ENCODE measurements at places on chromosomes 1 and 21.
A peak's percentile ranks its signal among the peaks of the same experiment; 100 is the strongest.

DNA sequence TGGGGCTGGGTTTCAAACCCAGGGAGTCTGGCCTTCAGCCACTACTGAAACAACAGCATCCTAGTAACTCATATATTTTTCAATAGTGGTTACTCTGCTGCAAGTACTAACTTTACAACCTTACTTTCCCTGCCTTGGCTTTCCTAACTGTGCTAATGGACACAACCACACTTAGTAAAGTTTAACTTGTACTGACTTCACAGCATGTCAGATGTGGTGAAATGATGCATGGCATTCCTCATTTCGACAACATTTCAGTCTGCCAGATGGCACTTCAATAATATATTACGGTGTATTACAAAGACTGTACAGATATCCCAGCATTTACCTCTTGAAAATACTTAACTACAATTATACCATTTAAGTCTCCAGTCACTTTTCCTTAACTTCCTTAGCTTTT, 27.8 kb downstream of the LRRC7 start:
- no peak for DNase-seq

DNA sequence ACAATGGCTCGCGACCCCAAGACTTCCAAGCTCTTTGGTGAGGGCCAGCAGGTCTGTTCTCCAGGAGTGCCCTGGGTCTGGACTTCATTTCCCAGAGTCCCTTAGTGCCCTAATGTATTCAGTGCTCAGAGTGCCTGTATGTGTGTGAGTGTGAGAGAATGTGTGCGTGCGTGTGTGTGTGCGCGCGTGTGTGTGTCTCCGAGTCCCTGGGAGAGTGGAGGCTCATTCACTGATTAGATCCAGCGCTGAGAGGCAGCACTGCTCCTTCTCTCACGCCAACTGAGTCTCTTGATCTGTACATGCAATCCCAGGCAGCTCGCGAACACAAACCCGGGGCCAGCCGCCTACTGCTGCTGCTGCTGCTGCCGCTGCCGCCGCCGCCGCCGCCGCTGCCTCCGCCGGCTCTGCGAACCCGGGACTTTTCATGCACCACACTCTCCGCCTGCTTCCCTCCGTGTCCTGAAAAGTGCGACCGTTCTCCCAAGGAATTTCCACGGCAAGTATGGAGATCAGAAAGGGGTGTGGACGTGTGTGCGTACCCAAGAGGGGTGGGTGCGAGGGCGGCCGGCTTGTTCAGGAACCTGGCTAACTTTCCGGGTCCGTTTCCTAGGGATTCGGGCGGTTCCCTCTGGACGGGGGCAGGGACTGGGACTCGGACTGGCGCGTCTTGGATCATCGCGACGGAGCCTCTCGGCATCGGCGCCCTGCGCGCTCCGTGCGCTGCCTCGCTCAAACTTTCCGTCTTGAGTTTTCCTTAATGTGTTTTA, at the start of gene RNF220:
RNF220 (plus strand) TSS at position 225 of the 767 bp plus-strand sequence.
- peak; percentile 49 for DNase-seq

DNA sequence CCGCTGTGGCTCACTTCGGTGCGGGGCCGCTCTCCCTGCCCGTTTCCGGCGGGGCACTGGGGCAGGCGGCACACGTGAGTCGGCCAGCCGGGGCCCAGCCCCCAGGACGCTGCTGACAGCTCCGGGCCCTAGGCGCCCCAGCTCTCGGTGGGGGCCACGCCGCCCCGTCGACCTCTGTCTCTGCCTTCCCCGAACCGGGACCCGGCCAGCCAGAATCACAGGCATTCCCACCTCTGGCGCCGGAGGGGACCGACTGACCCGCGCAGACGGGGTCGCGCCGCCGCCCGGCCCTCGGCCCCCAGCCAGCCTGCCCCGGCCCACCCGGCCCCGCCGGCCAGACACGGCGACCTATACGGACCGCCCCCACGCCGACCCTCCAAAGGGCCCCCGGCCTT, 755 bp downstream of the SCMH1 start:
- peak; percentile 23 for DNase-seq

DNA sequence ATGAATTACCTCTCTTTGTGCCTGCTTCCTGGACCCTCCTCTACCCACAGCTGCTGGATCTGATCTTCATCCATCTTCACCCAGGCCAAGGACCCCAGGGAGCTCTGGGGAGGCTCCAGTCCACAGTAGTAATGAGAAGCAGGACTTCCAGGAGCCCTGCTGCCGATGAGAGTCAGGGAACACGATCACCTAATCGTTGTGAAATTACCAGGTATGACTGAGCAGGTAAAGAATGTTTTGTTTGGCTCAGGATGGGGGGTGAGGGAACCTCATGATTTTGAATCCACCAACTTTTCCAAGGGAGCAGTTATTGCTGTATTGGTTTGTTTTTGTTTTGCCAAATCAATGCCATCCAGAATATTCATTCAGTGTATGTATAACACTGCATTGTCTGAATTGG, 454.0 kb downstream of the PLPP3 start:
- DNase-seq = no peak

- peak; percentile 56 for DNase-seq
Observed at GRCh38 chr1:163535807-163536206, 214.1 kb downstream of the NUF2 start.

DNA sequence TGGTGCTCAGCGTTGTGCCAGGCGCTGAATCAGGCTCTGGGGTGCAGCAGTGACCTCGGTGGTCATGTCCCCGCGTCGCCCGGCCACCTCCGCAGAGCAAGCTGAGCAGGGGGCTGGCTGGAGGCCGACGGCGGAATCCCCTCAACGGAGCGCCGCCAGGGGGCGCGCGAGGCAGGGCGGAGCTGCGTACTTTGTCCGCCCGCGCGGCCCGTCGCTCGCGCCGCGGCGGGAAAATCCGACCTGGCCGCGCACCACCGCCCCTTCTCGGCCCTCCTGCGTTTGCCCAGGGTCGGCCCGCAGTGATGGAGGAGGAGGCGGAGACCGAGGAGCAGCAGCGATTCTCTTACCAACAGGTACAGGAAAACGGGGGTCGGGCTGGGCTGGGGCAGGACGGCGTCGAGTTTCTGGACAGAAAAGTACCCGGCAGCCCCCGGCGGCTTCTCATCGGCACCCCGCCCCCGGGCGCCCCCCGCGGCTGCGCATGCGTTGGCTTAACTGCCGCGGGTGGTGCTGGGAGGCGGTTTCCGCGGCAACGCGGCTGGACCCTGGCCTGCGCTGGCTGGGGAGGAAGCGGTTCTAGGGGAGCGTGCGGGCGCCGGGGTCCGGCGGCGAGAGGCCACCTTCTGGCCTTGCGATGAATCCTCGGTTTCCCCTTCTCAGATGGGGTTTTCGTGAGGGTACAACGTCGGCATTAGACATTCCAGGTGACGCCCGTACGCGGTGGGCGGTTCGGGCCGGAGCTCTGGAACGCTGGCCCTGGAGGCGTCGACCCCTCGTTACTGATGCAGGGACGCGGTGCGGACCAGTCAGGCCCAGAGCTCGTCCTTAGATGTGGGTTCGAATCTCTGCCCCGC, at the start of gene CENPS:
CENPS (plus strand) TSS at position 218 of the 854 bp plus-strand sequence; CDS start at position 303, 85 bp downstream.
- DNase-seq = peak; percentile 76

DNA sequence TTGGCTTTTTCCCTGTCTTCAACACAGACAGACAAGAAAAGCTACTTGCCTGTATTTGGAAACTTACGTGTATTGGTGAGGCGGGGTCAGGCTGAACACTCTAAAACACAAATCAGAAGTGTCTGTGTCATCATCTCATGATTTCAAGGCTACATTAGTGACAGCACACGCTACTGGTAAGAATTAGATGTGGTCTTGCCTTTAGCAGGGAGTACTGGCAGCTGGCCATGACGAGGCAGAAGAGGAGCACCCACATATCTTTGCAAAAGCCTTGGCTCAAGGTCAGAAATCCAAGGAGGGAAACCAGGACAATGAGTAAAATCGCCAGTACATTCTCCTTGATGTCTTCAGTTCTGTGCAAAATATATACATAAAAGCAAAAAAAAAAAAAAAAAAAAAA, 77.7 kb downstream of the PCNX2 start:
- peak; percentile 32 for DNase-seq

DNA sequence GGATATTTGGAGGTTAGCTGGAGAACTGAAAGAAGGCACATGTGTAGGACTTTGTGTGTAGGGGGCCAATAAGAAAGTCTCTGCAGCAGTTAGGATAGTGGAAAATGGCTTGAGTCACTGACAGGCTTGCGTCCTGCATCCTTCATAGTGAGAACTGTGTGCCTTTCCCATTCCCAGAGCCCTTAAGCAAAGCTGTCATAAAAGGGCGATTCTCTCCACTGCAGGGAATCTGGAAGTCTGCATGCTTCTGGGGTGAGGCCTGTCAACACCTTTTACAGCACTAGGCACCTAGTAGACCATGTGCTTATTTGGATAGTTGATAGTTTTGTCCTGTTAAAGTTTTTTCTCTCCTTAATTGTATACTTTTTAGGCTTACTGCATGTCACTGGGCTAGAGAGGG, 39.4 kb upstream of the MACF1 start:
- no peak for DNase-seq

DNA sequence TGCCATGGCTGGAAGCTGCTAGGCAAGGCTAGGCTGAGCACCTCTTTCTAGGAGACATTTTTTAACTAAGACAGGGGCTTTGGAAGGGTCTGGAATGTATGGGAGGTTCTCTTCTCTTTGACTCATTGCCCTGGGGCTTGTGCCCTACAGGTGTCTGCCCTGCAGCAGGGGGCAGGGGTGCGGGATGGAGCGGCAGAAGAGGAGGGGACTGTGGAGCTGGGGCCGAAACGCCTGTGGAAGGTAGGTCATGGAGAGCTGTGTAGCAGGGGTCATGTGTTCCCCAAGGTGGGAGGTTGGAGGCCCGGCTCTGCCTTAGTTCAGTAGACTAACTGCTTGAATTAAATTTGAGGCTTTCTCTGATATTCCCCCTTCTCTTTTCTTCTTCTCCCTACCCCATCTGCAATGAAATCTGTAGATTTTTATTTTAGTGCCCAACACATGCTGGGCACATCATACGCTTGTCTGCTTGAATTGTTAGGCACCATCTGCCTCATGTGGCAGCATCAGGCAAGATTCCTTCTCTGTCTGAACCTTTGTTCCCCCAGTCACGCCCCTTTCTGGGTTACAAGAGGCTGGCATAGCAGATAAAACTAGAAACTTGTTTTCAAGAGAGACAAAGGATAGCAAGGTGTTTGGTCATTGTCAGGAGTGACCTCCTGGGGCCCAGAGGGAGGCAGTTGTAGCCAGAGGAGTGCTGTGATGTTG, 18.4 kb downstream of the PPFIA4 start:
- DNase-seq = no peak
